Ascending aorta (tissue), 2 donors: ENCODE measurements at places on chromosomes 3 and 15.

DNA sequence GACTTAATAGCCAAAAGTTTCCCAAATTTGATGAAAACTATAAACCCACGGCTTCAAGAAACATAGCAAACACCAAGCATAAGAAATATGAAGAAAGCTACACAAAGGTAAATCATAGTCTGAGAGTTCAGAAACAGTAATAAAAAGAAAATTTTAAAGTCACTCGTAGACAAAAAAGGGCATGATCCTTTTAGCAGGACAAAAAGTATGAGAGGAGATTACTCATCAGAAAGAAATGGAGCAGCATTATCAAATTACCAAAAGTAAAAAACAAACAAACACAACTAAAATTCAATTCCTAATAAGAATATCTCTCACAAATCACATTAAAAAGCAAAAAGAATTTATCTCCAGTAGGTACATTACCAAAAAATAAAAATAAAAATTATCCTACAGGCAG is 279.4 kb upstream of the UBE2E2 start:
- no peak for DNase-seq
- no peaks in the 10 kb centered on the region for H3K36me3 ChIP-seq
- H3K4me3 ChIP-seq, result no peak overlapping the region
- H3K27me3 ChIP-seq, result no peaks in the 10 kb centered on the region
- no peaks in the 10 kb centered on the region for H3K4me1 ChIP-seq

DNA sequence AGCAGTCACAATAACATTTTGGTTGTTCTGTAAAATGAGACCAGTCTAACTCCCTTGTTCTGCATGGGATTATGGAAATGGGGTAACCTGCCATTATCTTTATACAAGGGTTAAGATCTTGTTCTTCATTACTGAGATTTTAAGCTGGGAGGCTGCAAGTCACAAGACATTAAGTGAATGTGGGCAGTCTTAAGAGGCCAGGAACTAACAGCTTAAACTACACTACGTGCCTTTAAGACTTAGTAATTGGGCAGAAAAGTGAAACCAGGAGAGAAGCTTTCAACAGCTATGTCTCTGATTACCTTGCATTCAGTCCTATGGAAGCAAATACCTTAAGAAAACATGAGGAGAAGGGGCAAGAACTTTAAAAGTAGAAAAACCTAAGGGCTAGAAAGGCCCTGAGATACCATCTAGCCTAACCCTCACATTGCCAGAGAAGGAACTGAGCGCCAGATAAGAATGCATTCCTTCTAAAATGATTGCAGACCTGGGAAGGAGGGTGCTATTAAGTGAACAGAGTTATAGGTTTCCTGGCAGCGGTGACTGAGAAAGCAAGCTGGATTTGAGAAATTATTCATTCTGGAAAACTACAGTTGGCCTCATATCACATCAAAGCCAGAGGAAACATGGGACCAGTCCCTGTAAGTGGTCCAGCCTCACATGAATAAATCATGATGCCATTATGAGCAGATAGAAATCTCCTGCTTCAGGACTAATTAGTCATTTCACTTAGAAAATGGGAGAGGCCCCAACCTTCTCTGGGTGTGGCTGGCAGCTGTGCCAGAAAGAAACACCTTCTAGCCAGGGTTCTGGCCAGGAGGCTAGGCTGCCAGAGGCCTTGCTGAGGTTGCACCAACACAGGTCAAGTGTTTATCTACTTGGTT is 32.9 kb downstream of the DAPK2 start:
- DNase-seq, result no peak
- H3K27me3 ChIP-seq, result no peaks in the 10 kb centered on the region
- no peak overlapping the region for H3K4me3 ChIP-seq

DNA sequence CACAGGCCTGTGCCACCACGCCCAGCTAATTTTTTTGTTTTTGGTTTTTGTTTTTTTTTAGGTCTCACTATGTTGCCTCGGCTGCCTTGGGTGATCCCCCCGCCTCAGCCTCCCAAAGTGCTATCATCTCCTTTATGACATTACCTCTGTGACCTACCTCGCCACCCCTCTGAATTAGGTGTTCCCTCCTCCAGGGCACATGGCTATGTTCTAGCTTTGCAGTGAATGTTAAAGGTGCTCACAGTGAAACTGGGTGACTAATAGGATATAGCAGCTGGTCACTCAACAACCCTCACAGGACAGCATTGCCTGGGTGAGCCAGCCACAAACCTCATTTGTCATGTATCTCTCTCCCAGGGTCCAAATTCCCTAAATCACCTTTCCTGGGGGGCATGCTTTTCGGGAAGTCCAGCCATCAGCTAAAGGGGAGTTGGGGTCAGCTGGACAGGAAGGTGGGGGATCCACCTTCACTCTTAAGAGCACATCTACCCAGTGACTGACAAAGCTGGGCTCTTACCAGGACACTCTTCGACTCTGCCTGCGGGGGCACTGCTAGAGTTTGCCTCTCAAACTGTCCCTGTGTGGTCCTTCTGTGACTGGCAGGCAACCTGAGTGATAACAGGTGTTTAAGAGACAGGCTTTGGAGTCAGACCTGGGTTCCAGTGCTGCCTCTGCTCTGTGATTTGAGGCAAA is 1.6 kb upstream of the TTLL3 start:
- no peaks in the 10 kb centered on the region for H3K27me3 ChIP-seq
- no peak for DNase-seq
- peaks cover 34% of the 10 kb centered on the region for H3K36me3 ChIP-seq
- peak overlapping the region; percentile 95 for H3K27ac ChIP-seq
- H3K4me3 ChIP-seq, result no peak overlapping the region

DNA sequence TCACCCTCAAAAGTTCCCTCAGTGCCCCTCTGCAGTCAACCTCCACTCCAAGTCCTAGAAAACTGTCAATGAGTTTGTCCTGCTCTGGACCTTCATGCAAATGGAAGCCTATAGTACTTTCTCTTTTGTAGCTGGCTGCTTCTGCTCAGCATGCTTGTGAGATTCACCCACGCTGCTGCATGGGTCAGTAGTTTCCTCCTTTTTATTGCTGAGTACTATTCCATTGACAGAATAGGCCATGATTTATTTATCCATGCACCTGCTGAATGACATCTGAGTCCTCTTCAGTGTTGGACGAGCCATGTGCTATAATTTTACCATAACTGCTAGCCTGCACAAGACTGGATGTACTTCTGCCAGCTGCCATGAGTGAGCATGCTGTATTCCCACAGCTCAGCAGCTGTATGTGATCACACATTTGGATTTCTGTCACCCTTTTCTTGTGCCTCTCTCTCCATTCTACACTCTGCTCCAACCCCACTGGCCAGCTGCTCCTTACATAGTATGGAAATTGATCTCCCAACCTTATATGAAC is 26.3 kb downstream of the CDCP1 start:
- H3K27me3 ChIP-seq, result no peaks in the 10 kb centered on the region
- no peak for DNase-seq

- no peaks in the 10 kb centered on the region for H3K27me3 ChIP-seq
- H3K4me1 ChIP-seq, result no peaks in the 10 kb centered on the region
- no peak for DNase-seq
- no peaks in the 10 kb centered on the region for H3K36me3 ChIP-seq
- no peak overlapping the region for H3K4me3 ChIP-seq
Observed at GRCh38 chr3:122232485-122232884, 49.0 kb downstream of the CASR start.

DNA sequence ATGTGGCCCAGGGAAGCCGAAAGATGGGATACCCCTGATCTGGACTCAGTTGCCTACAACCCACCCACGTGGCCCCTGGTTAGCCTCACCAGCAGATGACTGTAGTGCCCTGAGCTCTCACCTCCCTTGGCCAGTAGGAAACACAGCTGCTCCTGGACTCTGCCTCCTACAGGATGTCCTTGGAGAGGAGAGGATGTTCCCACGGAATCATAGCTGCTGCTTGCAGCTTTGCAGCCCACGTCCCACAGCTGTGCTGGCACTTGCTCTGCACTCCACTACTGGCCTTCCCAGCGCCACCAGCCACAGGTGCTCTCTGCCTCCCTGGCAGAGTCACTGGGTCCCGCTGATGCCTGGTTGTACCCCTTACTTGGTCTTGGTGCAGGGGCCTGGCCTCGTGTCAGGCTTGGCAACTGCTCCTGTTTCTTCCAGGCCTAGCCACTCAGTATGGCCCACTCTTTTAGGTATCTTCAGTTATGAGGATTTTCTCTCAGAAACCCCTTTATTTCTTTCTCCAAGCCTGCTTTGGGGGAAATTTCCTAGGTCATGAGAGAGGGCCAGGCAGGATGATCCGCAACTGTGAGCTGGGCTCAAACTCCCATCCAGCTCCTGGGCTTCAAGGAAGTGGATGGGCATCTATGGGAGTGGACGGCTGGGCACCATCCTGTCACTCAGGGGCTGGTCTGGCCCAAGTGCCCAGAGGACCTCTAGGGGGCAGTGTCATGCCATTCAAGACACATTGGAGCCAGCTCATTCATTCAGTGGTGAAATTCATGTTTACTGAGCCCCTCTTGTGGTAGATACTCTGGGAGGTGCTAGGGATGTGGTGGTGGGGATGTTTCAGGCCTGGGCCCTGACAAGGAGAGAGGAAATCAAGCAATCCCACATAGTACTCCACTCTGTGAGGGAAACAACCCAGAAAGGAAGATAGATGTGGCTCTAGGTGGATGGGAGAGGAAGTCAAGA is 16.2 kb upstream of the VILL start:
- no peaks in the 10 kb centered on the region for H3K4me1 ChIP-seq
- no peak overlapping the region for H3K27ac ChIP-seq
- peaks cover 51% of the 10 kb centered on the region for H3K36me3 ChIP-seq
- no peaks in the 10 kb centered on the region for H3K27me3 ChIP-seq

GRCh38 chr3:112117841-112118571 is 15.0 kb downstream of the GCSAM start:
- no peak overlapping the region for H3K4me3 ChIP-seq
- H3K27ac ChIP-seq, result no peak overlapping the region
- H3K36me3 ChIP-seq, result peaks cover 11% of the 10 kb centered on the region

GRCh38 chr3:130658678-130659077 is 88.0 kb downstream of the PIK3R4 start:
- no peak overlapping the region for H3K27ac ChIP-seq
- H3K36me3 ChIP-seq, result no peaks in the 10 kb centered on the region
- no peak overlapping the region for H3K4me3 ChIP-seq
- no peak for DNase-seq
- H3K4me1 ChIP-seq, result no peaks in the 10 kb centered on the region

- no peak for DNase-seq
- peaks cover 48% of the 10 kb centered on the region for H3K4me1 ChIP-seq
- H3K36me3 ChIP-seq, result no peaks in the 10 kb centered on the region
- no peaks in the 10 kb centered on the region for H3K27me3 ChIP-seq
Observed at GRCh38 chr3:129609591-129610182, 3.2 kb upstream of the PLXND1 start.

- H3K36me3 ChIP-seq, result no peaks in the 10 kb centered on the region
- H3K4me1 ChIP-seq, result no peaks in the 10 kb centered on the region
- no peak overlapping the region for H3K27ac ChIP-seq
Observed at GRCh38 chr3:47265725-47266428, 16.7 kb downstream of the KIF9 start.

DNA sequence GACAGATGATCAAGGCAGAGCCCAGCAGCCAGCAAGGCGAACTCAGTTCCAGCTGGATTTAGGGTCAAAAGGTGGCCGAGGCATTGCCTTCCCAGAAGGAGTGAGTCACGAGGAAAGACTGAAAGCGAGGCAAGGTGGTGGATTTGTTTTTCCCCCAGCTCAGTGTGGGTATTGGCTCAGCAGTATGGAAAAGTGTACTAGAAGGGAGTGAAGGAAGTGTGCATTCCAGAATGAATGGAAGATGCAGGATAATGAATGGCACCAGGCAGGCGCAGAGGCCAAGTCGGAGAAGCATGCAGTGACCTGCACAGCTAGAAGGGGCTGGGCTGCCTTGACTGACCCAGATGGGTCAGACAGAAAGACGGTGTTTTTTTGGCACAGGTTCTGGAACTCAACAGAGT is 46.3 kb downstream of the FOXP1 start:
- H3K27me3 ChIP-seq, result no peaks in the 10 kb centered on the region
- no peaks in the 10 kb centered on the region for H3K4me1 ChIP-seq
- peak overlapping the region; percentile 2 for H3K4me3 ChIP-seq
- H3K36me3 ChIP-seq, result no peaks in the 10 kb centered on the region

DNA sequence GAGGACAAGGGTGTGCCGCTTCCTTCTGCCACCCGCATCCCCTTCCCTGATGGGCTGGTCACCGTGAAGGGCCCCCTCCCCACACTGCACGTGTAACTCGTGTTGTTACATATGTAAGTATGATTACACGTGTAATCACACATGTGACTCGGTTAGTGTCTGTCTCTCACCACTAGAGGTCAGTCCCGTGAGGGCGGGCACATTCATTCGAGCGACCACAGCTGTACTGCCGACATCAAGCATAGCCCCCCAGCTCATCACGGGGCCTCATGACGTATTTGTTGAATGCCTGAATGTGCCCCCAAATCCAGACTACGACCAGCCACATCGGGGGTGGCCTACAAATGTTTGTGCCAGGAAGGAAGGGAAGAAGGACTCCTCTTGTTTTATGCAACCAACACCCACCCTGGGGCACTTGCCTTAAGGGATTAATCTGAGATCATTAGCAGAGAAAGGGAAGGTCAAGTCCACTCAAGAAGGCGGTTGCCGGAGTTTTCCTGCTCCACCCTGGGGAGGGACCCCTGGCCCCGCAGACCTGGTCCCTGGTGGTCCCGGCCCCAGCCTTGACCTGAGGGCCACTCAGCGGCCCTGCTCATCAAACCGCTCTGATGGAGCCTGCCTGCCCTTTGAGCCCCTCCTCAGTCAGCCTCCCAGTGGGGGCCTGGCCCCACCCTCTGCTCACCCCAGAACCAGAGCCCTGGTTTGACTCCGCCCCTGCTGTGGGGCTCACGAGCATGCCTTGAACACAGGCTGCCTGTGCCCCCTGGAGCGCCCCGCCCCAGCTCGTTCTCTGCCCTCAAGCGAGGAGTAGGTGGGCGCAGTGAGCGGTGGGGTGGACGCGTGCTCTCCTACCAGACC is 52.8 kb downstream of the RGMA start:
- no peaks in the 10 kb centered on the region for H3K4me1 ChIP-seq
- H3K36me3 ChIP-seq, result no peaks in the 10 kb centered on the region
- H3K4me3 ChIP-seq, result no peak overlapping the region
- no peak for DNase-seq
- no peaks in the 10 kb centered on the region for H3K27me3 ChIP-seq

DNA sequence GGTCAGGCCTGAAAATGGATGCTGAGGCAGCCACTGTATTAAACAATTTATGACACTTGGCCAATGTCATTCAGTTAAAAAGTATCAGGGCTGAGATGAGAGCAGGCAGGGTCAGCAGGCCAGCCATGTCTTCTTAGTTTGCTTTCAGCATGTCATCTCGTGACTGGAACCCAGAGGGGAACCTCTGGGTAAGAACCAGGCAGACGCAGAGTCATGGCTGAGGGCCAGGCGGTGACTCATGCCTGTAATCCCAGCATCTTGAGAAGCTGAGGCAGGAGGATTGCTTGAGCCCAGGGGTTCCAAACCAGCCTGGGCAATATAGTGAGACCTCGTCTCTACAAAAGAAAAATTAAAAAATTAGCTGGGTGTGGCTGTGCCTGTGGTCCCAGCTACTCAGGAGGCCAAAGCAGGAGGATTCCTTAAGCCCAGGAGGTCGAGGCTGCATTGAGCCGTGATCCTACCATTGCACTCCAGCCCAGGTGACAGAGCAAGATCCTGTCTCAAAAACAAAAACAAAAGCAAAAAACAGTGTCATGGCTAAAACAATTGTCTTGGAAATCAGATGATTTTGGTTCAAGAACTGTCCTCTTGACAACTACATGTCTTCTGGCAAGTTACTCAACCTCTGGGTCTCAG is 11.7 kb downstream of the BCL2L10 start:
- H3K4me3 ChIP-seq, result no peak overlapping the region
- no peaks in the 10 kb centered on the region for H3K27me3 ChIP-seq
- no peaks in the 10 kb centered on the region for H3K36me3 ChIP-seq
- no peak overlapping the region for H3K27ac ChIP-seq
- peaks cover 3% of the 10 kb centered on the region for H3K4me1 ChIP-seq

GRCh38 chr3:11711876-11712275 is 68.2 kb upstream of the VGLL4 start:
- H3K27ac ChIP-seq, result peak overlapping the region; percentile 16
- no peak overlapping the region for H3K4me3 ChIP-seq
- H3K27me3 ChIP-seq, result no peaks in the 10 kb centered on the region
- H3K4me1 ChIP-seq, result peaks cover 15% of the 10 kb centered on the region
- DNase-seq, result peak; percentile 2
